Fibroblast of skin of back (primary cell): ENCODE measurements at places on chromosomes 16 and 17.

DNA sequence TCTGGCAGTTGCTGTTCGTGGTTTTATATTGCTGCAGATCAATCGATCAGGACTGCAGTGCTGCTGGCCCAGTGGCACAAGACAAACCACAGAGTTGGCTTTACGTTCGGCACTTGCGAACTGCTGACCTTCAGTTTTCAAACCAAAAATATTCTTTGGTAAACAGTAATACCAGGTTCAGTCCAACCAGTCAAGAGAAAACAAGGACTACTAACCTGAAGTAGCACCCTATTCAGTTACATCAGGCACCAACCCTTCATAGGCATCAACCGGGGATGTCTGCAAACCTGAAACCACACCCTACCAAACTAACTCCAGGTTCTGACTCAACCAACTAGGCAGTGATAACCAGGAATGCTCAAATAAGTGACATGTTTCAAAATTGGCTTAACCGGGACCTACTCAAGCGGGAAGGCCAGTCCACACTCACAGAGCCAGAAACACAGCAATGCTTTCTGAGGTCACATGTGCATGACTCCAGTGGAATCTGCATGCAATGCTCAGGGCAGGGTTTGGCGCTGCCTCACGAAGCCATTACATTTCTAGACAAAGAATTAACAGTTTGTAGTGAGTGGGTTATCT lies 91.1 kb downstream of the SMG6 start:
- DNase-seq, result peak; percentile 67

- DNase-seq, result no peak
Measured at GRCh38 chr16:51766739-51767138, 615.7 kb upstream of the SALL1 start.

GRCh38 chr17:42049834-42050392 lies 488 bp downstream of the C17orf113 start:
- no peak for DNase-seq

DNA sequence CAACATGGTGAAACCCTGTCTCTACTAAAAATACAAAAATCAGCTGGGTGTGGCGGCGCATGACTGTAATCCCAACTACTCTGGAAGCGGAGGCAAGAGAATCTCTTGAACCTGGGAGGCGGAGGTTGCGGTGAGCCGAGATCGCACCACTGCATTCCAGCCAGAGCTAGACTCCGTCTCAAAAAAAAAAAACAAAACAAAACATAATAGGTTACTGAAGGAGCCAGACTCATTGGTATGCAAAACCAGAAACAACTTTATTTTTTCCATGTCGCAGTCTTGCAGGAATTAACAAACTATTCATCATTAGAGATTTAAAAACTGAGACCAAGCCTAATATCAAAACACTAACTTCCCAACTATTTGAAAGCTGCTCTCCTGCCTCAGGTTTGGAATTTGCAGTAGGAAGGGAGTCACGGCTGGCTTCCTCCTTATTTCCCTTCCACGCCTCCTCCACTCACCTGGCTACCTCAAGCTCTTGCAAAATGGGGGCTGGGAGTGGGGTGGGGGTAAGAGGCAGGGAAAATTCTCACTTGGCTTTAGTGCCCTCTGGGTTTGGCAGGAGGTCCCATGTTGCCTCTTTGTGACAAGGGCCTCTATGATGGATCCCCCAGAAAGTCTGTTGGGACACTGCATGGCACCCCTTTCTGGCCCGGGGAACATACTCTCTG lies 34.1 kb upstream of the MYH10 start:
- no peak for DNase-seq

- DNase-seq, result no peak
Measured at GRCh38 chr17:21538615-21539014, 153.7 kb upstream of the KCNJ18 start.

DNA sequence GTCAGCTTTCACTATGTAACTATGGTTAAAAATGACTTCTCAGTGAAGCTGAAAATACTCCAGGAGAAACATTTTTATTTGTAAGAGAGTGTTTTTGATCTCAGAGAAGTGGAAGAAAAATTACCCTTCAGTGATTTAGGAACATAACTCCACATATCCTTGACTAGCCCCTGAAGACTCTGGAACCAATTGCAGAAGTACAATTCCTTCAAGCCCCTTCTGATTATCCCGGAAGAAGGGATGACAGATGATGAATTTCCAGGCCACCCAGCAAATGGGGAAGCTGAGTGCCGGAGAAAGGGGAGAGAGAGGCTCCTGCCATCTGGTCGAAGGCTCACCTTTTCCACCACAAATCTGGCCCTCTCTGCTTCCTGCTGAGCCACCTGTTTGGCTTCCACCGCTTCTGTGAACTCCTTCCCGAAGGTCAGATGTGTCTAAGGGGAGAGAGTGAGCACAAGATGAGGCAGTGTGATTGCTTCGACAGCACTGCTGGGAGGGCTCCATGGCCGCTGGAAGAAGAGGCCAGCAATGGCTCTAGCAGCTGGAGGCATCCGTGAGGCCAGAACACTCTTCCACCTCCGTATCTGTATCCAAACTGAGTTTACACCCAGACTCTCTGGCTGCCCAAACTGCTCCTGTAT lies 8.1 kb downstream of the PHB1 start:
- DNase-seq, result no peak

DNA sequence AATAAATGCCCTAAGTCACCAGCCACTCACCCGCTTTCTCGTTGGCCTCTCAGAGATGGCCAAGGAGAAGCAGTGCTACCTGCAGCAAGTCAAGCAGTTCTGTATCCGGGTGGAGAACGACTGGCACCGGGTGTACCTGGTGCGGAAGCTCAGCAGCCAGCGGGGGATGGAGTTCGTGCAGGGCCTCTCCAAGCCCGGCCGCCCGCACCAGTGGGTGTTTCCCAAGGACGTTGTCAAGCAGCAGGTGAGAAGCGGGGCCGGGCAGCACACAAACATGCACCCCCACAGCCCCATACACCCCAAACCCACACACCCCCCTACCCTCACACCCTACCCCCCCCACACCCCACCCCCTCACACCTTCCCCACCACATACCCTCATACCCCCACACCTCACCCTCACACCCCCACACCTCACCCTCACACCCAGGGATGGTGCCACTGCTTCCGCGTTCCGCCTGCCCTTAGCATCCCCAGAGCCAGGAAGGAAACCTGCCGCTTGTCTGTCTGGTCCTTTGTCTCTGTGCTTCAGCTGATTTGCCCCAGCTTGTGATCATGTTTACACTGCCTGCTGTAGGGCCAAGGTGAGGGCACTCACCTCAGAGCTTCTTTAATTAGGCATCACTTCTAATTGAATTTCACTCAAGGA lies 41.9 kb upstream of the ENDOV start:
- no peak for DNase-seq

- no peak for DNase-seq
Measured at GRCh38 chr17:29616300-29617048, 6.2 kb downstream of the CORO6 start.

DNA sequence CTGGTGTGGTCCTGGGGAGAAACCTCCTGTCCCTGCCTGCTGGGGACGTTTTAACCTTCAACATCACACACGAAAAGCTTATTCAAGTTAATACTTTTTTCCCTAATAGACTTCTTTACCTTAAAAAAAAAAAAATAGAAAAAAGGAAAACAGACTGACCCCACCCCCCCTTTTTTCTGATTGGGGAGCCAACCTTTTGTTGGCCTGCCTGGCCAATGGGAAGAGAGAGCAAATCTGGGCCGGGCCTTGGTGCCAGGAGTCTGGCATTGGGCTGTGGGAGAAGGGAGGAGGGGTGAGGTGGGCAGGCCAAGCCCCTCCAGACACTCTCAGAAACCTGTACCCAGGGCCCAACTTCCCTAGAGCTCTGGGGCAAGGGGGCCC lies 3.0 kb downstream of the CBX8 start:
- DNase-seq, result peak; percentile 61

DNA sequence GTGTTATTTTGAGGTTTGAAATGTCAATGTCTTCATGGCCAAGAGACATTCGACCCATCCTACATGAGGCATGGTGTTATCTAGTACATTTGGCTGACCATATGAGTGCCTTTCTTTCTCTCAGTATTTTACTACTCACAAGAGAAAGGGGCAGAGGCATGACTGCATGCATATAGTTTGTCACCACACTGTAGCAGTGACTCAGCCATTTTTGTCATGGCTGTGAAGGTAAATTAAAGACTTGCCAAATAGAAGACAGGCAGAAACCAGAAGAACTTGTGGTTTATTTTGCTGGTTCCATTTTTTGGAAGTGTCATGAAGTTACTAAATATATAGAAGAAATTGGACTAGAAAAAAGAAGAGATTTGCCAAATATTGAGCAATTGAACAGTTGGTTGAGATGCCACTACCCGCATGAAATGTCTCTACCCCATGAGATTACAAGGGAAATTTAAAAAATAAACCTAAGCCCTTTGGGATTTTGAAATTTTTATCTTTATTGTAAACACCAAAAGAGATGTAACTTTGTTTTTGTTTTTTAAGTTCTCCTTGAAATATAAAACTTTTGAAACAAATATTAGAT lies 170.3 kb downstream of the CHD9 start:
- peak; percentile 53 for DNase-seq

DNA sequence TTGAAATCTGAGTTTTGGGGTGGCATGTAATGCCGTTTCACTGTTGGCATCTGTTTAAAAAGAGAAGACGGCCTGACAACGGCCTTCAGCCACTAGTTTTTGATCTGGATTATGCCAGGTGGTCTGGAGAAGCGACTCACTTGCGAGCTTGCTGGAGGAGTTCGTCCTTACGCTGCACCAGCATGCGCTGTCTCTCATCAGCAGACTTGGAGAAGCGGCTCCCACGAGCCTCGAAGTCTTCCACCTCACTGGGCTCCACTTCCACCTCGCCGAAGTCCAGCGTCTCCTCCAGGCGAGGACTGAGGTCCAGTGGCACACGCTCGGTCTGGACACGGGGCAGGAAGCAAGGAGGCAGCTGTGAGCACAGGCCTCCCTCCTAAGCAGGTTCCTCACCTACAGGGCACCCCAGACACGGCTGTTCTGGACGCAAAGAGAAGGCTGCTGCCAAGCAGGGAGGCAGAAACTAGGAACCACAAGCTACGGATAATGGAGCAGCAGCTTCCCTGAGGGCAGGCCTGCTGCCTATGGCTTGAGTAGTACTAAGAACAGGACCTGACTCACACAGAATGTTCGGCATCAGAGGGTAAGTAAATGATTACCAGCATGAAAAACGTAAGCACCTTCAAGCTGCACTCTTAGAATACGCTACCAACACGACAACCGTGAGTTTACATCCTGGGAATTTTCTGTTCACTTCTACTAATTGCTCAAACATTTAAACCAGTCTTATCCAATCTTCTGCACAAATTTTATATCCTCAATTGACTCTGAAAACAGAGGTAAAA lies 61.4 kb downstream of the AMFR start:
- DNase-seq, result no peak

- DNase-seq, result no peak
Measured at GRCh38 chr17:48542698-48543106, 2.2 kb downstream of the HOXB2 start.

DNA sequence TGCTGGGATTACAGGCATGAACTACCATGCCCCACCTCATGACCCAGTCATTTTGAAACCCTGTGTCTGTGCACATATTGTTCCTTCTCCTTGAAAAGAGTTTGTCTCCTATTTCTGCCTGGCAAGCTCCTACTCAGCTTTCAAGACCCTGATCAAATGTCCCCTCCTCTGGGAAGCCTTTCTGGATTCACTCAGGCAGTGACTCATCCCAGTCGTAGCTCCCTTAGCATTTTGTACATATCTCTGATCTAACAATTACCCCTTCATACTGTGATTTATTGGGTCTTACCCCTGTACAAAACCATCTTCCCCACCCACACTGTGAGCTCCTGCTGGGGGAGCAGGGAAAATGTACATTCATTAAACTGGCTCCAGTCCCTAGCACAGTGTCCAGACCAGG lies 18.1 kb upstream of the ABCC12 start:
- no peak for DNase-seq

- no peak for DNase-seq
Measured at GRCh38 chr16:85867189-85867588, 31.8 kb upstream of the IRF8 start.
